ENCODE measurements at places on chromosomes 6 and 20.
A peak's percentile ranks its signal among the peaks of the same experiment; 100 is the strongest.

DNA sequence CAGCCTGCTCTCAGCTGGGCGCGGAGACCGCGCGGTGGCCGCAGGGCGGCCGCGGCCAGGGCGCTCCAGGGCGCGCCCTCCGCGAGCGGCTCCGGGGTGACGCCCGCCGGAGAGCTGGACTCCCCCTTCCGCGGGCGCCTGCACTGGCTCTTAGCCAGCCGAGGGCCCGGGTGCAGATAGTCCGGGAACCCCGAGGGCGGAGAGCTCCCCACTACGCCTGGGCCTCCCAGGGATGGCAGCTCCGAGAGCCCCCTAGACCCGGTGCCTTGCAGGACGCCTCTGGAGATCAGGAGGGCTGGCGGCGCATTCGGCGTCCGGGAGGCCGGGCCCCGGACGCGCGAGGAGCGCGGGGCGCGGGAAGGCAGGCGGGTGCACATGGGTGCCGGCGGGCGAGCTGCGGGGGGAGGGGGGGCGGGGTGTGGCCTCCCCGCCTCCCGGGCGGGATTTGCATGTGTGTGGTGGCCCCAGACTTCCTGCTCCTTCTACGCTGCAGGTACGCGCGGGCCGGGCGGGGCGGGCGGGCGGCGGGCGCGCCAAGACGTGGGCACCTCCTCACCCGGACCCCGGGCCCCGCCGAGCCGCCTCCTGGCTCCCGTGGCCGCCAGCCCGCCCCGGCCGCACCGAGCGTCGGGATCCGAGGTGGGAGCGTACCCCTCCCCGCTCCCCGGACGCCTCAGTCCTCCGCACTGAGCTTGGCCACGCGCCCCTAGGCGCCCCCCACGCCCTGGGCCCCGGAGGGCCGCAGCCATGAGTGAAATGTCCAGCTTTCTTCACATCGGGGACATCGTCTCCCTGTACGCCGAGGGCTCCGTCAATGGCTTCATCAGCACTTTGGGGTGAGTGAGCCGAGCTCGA is at the start of gene ITPR3:
ITPR3 (plus strand) TSS at position 467 of the 855 bp plus-strand sequence; CDS start at position 748, 281 bp downstream.
- DNase-seq, result peak; percentile 43

- DNase-seq, result no peak
Observed at GRCh38 chr6:12331951-12332749, 42.0 kb downstream of the EDN1 start.

DNA sequence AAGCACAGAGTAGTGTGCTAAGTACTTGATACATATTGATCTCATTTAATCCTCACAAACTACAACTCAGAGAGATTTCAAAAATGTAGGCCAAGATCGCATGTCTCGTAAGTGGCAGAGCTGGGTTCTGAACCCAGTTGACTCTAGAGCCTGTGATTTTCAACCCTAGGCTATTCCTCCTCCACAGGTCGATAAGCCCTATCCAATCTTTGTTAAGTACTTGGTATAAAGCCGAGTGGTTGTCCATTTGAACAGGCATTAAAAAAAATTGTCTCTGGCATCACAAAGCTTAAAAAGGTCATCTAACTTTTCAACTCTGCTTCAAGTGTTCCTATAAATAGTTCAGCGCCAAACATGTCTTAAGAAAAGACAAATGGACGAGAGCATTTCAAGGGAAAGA is 37.4 kb downstream of the LYRM4 start:
- no peak for DNase-seq

DNA sequence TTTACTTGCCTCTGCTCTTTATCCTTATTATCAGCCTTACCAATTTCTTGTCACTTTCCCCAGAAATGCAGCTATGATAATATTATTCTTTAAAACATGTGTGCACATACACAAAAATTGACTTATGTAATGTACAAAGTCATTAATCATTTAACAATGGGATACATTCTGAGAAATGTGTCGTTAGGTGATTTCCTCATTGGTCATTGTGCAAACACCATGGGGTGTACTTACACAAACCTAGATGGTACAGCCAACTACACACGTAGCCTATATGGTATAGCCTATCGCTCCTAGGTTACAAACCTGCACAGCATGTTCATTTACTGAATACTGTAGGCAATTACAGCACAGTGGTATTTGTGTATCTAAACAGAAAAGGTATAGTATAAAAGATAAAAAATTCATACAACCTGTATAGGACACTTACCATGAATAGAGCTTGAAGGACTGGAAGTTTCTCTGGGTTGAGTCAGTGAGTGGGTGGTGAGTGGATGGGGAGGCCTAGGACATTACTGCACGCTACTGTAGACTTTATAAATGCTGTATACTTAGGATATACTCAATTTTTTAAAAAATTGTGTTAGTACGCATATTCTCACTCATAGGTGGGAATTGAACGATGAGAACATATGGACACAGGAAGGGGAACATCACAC is 56.9 kb downstream of the HIVEP1 start:
- DNase-seq, result no peak

DNA sequence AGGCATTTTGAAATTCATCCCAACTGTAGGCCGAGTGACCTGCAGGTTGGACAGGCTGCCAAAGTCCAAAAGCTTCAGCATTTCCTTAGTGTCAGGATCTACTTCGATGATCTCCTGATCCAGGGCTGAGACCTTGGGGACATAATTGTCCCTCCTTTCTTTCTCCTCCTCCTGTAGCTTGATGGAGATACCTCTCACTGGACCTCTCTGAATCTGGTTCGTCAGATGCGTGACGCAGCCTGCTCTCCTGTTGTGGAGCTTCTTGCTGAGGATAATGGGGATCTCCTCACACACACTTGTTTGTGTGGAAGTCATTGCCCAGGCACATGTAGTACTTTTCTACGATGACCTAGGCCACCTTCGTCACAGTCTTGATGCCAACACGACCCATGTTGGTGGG is 1.5 kb upstream of the MAS1L start:
- DNase-seq, result no peak

DNA sequence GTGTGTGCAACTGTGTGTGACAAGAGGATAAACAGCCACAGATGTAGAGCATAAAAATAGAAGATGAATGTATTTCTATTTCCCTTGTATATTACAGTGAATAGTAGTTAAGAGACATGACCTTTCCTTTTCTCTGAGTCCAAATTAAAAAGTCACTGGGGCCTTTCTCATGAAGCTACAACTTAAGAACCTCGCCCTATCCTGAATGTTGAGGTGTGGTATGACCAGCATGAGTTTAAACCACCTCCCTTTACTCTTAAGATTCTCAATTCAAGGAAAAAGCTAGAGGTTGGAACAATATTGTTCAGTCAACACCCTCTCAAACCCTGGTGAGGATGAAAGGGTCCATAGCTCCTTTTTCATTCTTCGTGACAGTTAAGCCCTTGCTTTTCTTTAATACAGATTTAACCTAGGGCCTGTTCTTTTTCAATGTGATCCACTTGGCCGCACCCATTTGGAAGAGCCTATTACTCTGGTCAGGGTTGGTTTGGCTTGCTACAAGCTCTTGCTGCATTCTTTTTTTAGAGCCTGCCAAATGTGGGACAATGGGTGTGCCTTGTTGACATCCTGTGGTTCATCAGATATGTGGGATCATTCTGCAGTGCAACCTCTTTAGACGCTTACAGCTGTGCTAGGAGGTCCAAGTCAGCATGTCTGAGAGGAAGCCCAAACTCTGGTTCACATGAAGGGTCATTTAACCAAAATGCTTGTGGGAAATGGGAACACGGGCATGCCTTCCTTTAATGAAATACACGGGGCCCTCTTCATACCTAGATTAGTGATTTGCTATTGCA is 290.0 kb downstream of the HAO1 start:
- no peak for DNase-seq

- no peak for DNase-seq
Observed at GRCh38 chr6:89612121-89612520, 26.4 kb downstream of the LYRM2 start.

DNA sequence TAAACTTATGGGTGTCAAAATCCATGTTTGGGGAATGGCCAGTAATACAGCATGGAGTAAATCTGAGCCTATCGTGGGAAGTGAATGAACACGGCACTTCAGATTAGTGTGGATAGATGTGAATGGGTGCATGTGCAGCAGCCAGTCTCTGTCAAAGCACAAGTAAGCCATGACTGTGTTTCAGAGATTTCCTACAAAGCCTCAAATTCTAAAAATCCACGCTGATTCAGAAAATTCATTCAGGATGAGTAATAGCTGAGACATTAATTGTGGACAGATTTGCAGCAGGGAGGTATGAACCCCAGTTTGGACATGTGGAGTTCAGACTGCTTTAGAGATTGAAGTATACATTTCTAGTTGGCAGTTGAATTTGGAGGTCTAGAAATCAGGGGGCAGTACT is 115.1 kb downstream of the QKI start:
- no peak for DNase-seq

DNA sequence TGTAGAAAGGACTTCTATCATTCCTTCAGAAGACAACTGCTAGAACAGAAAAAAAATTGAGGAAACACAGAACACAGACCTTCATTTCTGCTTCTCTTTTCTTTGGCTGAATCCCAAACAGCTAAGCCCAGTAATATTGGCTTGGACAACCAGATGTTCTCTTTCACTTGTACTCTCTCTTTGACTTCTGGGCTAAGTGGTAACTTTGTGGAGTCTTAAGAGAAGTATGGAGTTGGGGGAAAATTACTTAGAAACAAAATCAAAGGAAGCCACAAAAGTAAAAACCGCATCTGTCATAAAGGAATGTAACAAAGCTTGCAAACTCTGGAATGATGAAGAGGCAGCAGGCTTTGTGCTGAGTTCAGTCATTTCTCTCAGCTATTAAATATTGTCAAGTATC is 587.5 kb downstream of the CBLN4 start:
- no peak for DNase-seq

DNA sequence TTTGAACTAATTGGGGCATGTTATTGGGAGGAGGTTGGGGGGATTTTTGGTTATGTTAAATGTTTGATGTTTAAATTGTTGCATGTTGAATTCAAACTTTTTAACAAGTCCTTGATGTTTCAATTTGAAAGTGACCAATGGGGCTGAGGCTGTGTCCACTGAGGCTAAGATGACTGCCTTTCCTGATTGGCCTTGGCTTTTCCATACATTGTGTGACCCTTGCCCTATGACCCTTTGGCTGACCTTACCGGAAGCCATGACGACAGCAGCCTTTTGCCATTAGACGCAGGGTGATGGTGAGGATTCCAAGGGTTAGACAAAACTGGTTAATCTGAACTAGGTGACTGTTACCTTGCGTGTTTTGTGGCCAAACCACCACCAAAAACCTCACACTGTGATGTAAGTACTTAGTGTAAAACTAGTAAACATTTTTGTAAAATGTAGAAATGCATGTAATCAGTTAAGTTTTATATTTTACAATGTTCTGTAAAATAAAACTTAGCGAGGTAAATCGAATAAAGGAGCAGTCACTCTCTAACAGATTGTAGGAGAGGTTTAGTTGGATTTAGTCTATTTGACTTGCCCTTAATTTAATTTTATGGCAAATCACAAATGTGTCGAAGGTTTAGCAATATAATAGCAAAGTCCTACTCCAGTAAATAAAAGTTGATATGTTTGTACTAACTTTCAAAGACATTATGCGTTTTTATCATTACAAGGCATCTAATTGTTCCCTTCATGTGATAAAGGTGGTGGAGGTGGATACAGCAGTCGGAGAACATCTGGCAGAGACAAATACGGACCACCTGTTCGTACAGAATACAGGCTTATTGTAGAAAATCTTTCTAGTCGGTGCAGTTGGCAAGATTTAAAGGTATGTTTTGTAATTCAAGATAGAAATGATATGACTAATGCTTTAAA is 1.6 kb downstream of the SRSF6 start:
- DNase-seq, result no peak

DNA sequence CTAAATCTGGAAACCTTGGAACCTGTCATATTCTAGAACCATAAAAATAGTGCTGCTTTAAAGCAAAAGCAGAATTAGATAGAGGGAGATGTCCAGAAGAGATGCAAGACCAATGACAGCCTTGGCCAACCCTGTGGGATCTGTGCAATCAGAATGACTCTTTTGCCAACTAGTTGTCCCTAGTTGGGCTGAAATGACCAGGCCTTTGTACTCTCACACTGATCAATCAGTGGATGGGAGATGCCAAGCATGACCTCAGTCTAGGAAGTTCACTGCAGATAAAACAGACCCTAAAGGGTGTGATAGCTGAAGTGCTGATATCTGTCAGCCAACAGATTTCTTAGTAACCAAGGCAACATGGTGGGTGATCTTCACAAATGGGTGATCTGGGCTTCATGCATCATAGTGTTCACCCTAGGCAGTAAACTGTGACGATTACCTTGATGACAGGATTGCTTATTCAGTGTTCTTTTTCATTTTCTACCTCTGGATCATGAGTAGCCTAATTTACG is 52.1 kb downstream of the BCKDHB start:
- no peak for DNase-seq

DNA sequence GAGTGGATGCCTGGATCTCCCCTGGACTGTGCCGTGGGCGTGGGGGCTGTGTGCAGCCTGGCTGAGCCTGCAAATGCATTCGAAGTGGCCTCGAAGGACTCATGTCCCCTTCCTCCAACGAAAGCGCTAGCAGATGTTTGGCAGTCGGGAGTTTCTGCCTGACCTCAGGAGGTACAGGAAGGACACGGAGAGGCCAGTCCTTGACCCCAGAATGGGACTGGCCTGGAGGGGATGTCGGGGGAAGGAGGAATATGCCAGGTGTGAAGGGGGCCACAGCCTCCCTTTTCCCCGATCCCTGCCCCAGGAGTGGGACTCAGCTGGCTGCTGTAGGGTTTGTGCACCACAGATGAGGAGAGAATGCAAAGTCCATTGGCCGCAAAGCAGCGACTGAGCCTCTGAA is 45.6 kb downstream of the APCDD1L start:
- DNase-seq, result no peak
